RWPE2 (cell line): ENCODE measurements at places on chromosomes 6 and 20.

DNA sequence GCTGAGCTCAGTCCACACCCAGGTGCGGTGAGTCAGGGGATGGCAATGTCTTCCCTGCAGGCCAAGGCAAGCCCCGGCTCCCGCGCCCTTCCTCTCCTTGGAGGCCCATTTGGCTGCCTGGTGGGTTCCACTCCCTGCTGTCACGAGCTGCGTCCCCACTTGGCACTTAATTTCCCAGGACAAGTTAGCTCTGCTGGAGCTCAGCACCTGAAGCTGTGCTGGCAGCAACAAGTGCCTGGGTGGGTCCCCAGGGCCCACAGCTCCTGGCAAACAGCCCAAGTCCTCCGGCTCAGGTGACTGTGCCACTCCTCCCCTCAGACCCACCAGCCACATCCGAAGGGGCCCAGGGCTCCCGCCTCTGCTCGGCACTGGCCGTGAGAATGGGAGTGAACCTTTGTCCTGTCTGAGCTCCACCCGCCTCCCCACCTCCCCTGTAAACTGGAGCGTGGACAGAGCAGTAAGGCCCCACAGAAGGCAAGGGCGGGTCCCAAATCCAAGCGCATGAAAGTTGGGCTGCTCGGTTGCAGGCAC is 16.9 kb downstream of the LAMA5 start:
- no peak for DNase-seq

- DNase-seq: no peak
Measured at GRCh38 chr6:159378411-159379328, 209.5 kb downstream of the FNDC1 start.

DNA sequence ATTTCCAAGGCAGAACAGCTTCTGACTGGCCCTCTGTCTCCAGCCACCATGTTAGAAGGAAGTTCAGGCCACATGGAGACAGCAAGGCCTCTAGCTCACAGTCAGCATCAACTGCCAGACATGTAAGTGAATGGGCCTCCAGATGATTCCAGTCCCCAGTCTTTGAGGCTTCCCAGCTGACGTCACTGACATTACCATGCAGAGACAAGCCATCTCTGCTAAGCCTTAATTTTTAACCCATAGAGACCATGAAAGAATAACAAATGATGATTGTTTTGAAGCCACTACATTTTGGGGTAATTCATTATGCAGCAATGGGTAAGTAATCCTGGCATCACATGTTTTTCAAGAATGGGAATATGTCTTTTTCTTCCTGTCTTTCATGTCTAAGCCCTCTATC is 11.3 kb upstream of the DEFB129 start:
- DNase-seq: no peak

DNA sequence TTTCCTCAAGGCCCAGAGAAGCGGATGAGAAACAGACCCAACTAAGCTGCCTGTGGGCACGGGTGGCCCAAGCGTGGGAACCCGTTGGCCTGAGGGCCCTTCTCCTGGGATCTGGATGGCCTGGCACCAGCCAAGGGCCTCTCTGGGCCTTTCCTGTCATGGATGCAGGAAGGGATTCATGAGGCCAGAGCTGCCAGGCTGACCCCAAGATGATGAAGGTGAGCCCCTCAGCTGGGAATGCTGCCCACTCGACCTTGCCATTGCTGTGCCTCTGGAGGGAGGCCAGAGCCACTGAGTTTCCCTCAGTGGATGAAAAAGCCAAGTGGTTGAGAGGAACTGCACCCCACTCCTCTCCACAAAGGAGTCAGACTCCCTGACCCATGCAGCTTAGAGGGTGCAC is 171.2 kb downstream of the VEGFA start:
- DNase-seq: no peak

GRCh38 chr6:35282472-35282871 is 15.1 kb upstream of the DEF6 start:
- DNase-seq: no peak
